HFF-Myc (cell line): ENCODE measurements at places on chromosomes 11 and 22.

- DNase-seq: no peak
These were observed 599 bp downstream of the TIMM10B start for GRCh38 chr11:6481924-6482275.

DNA sequence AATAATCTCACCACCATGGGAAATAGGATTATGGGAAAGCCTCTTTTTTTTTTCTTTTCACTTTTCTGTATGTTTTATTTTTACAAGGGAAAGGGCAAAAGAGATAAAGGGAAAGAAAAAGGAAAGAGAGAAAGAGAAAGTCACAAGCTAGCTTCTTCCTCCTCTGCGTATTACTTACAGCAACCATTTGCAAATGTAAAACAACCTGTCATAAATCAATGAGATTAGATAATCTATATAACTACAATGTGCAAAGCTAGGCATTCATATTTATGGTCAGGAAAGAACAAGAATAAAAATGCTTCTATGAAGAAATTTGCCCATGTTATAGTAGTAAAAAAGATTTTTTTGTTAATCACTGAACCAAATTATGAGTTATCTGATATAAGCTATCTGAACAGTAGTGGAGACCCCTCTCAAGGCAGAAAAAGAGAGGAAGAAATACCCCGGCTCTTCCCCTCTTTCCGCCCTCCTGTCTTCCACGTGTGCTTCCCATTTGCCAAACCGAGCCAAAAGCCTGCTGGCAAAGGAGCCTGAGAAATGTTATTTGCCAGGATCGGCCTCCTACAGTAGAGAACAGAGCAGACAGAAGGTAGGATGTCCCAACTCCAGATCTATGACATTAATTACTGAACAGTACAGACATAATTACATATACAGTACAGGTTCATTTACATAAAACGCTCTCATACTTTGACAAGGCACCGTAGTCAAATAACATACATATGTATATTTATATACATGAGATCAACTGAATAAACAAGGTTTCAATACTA lies 50.2 kb downstream of the ARHGAP32 start:
- DNase-seq: no peak

DNA sequence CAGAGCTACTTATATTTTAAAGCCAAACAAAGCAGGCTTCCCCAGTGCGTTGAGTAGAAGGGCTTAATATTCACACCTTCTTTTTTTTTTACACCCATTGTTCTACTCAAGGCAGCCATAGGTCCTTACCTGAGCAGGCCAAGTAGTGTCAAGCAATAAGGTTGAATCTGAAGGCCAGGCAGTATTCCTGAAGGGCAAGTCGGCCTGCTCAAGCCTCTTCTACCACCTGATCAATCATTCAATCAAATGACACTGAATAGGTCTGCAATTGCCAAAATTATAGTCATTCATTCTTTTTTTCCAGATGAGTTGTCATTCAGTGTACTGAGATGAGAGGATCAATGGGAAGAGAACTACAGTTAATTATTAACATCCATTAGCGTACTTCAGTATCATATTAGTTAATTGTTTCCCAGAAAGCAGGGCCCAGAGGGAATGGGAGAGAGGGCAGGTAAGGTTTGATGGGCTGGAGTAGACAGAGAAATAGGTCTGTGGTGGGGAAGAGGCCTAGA lies 11.9 kb upstream of the PPP2R1B start:
- DNase-seq: no peak

DNA sequence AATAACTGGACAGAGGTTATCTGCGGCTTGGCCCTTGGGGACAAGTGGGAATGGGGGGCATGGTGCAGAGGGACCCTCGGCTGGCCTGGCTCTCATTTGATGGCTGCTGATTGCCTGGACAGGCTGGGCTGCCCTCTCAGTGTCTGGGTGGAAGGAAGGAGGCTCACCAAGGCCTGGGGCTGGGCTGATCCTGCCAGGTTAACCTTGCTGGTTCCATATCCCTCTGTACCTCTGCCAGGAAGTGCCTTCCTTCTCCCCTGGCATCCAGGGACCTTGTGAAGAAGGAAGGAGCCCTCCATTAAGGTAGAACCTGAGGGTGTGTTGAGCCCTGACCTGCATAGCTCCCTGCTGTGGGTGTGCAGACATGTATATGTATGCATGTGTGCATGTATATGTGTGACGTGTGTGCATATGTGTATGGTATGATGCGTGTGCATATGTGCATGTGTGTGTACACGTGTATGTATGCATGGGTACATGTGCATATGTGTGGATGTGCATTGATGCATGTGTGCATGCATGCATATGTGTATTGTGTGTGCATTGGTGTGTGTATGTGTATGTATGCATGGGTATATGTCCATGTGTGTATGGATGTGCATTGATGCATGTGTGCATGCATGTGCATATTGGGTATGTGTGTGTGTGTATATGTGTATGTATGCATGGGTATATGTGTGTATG lies 433.9 kb downstream of the TBC1D22A start:
- no peak for DNase-seq

DNA sequence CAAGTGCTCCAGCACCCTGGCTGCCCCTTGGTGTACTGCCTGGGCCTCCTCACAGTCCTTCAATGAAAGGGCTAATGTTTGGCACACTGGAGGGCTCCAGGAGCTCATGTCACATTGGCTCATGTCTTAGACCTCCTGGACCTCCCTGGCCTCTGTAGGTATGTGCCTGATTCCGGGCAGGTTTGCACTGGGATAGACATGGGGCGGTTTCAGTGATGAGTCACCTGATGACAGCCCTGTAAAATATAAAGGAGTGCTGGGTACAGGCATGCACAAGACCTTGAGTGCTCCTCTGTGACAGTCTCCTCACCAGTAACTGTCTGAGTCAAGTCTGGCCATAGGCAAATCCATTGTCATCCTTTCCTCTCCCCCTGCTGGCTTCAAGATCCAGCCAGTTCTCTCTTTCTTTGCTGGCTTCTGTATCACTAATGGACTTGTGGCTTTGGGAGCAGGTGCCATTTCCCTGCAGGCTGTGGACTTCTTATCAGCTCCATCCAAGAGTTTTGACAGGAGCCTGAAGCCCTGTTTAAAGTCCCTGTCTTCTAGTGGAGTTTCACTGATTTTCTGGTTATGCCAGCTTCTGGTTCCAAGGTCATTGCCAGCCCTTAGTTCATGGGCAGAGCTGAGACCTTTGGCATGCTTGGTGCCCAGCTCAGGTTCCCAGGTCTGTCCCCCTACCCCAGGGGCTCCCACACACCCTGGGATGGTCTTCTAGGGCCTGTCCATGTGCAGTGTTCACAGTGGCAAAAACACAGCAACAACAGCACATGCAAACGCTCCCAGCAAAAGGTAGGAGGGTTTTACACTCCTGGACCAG lies 22.7 kb upstream of the P2RY2 start:
- no peak for DNase-seq

GRCh38 chr11:38990841-38991240 lies 2392.8 kb upstream of the RAG2 start:
- DNase-seq: no peak

DNA sequence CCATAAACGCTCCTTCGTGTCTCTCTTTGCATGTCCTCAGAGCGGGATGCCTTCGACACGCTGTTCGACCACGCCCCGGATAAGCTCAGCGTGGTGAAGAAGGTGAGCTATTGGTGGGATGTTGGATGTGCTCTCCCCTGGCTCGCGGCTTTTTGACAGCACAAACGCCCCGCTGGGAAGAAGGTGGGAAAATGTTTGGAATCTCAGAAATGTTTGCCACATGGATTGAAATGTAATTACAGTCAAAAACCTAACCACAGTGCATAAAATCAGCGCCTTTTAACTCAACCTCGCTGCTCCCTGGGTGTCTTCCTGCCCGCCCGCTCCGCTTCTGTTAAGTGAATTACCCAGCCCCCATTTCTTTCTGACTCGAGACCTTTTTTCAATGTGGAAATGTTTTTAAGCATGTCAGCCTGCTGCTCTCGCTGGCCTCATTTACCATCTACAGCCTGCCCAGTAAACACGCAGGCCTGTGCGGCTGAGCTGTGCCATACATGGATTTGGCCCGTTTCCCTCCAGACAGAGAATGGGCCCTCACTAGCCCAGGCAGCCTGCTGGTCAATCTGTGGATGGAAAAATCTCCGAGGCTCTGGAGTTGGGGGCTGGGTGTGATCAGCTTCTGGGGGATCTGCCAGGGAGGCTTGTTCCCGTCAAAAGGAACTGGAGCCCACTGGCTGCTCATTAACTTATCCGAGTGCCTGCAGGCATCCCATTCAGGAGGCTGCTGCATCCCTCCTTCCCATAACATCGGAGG lies 32.7 kb upstream of the PARVG start:
- no peak for DNase-seq

DNA sequence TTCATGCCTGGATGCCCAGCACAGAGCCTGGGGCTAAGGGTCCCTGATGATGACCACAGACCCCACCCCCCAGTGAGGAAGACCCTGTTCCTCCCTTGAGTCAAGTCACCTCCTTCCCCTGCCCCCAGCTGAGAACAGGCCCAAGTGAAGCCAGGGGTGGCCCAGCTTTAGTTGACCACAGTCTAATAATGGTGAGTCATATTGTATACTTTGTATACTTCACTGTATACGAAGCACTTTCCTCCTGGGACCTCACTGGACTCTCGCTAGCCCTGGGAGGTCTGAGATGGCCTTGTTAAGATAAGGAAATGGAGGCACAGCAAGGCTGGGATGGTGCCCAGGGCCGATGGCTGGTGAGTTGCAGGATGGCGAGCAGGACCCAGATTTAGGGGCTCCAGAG lies 3.7 kb upstream of the FLRT1 start:
- no peak for DNase-seq

DNA sequence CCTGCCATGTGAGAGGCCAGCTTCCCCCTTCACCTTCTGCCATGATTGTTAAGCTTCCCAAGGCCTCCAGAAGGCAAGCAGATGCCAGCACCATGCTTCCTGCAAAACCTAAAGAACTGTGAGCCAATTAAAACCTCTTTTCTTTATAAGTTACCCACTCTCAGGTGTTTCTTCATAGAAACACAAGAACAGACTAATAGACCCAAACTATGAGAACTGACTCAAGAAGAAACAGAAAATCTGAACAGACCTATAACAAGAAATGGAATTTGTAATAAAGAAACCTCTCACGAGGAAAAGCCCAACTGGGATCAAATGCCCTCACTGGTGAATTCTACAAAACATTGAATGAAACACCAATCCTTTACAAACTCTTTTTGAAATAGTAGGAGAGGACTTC lies 12.0 kb downstream of the NPAT start:
- no peak for DNase-seq

- no peak for DNase-seq
These were observed 106.4 kb upstream of the ANO1 start for GRCh38 chr11:69971741-69972140.

- DNase-seq: no peak
These were observed 71.5 kb upstream of the RTL6 start for GRCh38 chr22:44569561-44569991.

- DNase-seq: no peak
These were observed 670.0 kb upstream of the KIRREL3 start for GRCh38 chr11:127670374-127671119.

- no peak for DNase-seq
These were observed 358.0 kb downstream of the DLG2 start for GRCh38 chr11:85269109-85269508.

- no peak for DNase-seq
These were observed 1.1 kb downstream of the CREB3L1 start for GRCh38 chr11:46278387-46279125.

GRCh38 chr11:133693110-133693509 lies 152.2 kb downstream of the SPATA19 start:
- DNase-seq: no peak

DNA sequence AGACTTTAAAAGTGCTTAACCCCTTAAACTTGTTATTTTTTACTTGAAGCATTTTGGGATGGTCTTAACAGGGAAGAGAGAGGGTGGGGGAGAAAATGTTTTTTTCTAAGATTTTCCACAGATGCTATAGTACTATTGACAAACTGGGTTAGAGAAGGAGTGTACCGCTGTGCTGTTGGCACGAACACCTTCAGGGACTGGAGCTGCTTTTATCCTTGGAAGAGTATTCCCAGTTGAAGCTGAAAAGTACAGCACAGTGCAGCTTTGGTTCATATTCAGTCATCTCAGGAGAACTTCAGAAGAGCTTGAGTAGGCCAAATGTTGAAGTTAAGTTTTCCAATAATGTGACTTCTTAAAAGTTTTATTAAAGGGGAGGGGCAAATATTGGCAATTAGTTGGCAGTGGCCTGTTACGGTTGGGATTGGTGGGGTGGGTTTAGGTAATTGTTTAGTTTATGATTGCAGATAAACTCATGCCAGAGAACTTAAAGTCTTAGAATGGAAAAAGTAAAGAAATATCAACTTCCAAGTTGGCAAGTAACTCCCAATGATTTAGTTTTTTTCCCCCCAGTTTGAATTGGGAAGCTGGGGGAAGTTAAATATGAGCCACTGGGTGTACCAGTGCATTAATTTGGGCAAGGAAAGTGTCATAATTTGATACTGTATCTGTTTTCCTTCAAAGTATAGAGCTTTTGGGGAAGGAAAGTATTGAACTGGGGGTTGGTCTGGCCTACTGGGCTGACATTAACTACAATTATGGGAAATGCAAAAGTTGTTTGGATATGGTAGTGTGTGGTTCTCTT lies 2.8 kb downstream of the MALAT1 start:
- DNase-seq: peak; percentile 40

DNA sequence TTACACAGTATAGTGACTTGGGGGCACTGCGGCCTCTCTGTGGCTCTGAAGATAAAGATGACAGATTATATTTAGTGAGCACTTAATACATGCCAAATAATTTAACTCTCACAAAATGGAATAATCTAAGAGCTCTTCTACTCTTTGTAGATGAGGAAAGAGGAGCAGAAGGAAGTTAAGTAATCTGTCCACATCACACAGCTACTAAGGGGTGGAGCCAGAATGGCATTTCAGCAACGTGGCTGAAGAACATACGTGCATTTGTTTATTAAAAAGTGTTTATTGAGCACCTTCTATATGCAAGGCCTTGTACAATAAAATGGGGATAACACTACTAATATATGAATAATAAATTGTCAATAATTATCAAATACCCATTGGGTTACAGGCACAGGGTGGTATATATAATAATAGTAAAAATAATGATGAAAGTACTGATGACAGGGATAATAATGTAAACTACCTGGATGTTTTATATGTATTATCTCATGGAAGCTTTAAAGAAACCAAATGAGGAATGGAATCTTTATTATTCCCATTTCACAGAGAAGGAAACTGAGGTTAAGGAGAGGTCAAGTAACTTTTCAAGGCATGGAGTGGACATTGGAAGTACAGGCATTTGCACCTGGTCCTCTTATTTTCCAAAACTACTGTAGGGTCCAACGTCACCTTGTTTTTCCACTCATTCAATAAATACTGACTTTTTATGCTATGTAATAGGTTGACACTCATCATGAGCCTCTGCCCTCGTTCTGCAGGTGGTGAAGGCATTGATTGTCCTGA lies 38.0 kb upstream of the IL17RA start:
- DNase-seq: no peak

DNA sequence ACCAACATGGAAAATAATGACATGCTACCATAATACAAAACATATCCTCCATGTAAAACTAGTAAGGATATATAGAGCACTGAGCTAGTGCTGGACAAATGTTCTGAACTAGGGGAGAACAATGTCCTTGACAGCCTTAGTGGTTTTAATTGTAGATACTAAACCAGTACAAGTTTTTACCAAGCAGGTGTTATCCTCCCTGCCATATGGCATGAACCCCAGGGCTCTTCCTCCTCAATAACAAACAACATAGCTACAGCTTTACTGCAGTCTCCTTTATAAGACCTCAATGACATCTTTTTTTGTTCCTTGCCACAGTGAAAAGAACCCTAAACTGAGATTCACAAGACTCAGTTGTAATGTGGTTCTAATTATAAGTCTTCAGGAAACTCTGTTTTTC lies 70.2 kb upstream of the GDPD4 start:
- no peak for DNase-seq

GRCh38 chr11:118691926-118692830 lies 12.7 kb upstream of the TREH start:
- no peak for DNase-seq
